ENCODE measurements at places on chromosomes 11 and 22.
A peak's percentile ranks its signal among the peaks of the same experiment; 100 is the strongest.

DNA sequence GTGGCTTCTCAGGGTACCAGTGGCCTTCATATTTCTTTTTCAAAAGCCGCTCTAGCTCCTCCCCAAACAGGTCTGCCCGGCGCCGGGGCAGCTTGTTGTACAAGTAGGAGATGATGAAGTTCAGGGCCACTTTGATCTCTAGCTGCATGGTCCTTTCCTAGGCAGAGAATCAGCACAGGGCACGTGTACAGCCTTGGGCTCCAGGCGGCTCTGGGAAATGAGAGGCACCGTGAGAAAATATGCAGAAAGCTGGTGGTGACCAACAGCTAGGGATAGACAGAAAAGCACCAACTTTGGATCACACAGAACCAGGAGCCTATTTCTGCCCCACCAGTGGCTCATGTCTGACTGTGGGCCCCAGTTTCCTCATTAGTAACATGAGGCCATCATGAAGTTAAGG is 9.4 kb downstream of the TOB2 start:
- no peak for DNase-seq

GRCh38 chr11:65927904-65928397 is 8.7 kb downstream of the DRAP1 start:
- DNase-seq: peak; percentile 36

GRCh38 chr11:119222308-119222707 is 16.2 kb downstream of the CBL start:
- DNase-seq: no peak

- no peak for DNase-seq
Measured at GRCh38 chr22:19178065-19178656, 375 bp downstream of the SLC25A1 start.

DNA sequence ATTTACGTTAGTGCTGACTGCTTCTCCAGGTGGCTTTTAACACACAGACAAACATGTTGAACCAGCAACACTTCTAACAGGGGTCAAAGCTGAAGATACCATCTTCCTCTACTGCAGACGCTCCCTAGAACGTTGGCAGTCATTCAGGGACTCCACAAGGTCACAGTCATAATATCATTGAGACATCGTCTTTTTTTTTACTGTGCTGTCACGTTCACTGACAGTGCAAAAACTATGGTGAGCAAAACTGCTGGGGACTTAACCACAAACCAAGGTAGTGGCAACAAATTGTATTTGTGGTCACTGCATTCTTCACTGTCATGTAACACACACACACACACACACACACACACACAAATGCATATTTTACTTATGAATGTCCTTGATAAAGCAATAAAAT is 244.9 kb downstream of the CASP12 start:
- DNase-seq: no peak
